ENCODE measurements at places on chromosomes 5 and 9.

- DNase-seq: no peak
Observed at GRCh38 chr5:133048993-133049725, 2.7 kb upstream of the HSPA4 start.

DNA sequence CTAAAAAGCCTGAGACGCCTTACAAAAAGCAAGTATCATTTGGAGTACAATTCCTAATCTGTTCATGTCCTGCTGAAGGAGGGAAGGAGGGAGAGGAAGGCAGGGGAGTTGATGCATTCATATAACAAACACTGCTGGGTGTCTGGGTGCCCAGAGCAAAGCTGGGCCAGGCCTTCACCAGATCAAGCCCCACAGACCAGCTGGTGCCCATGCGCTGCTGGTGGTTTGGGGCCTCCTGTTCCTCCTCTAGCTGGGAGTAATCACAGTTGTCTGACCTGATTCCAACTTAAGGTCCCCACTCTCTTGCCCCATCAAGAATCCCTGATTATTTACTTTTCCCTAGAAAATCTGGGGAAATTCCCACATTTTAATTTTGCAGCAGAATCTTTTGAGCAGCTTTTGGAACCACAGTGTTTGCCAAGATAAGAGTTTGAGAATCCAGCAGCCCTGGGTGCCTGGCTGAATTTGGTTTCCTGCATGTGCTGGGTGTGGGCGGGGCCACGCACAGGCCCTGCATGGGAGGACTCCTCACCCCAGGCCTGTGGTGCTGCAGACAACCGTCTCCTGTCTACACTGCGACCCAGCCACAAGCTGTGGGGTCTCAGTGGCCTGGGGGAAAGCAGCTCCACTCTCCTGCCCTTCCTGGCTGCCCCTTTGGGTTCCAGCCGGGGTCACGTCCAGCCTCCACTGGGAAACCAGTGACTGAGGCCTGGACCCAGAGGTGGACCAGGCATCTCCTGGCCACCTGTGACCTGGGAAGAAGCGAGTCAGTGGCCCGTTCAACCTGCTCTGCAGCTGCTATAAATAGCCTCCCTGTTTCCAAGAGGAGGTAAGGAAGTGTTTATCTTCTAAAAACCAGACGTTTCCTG, 47.5 kb downstream of the NEURL1B start:
- no peak for DNase-seq

- no peak for DNase-seq
Observed at GRCh38 chr9:133430244-133430643, 8.1 kb downstream of the ADAMTS13 start.

DNA sequence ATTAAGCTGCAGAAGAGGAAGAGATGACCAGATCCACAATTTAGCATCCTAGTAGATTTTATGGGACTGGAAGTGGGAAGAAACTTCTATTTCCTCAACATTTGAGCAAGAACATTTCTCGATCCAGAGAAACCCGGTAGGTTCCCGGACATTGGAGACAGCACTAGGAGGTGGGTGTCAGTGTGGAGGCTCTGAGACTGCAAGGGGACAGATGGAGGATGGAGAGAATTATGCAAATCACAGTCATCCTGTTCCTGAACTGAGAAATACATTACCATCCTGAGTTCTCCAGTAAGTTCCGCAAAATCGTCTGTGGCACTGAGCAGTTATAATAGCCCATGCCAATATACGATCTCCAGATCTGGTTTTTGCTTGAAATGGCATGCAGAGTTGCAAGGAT, 25.6 kb downstream of the GLDC start:
- no peak for DNase-seq

- no peak for DNase-seq
Observed at GRCh38 chr5:8865266-8865665, 680.6 kb downstream of the SEMA5A start.

DNA sequence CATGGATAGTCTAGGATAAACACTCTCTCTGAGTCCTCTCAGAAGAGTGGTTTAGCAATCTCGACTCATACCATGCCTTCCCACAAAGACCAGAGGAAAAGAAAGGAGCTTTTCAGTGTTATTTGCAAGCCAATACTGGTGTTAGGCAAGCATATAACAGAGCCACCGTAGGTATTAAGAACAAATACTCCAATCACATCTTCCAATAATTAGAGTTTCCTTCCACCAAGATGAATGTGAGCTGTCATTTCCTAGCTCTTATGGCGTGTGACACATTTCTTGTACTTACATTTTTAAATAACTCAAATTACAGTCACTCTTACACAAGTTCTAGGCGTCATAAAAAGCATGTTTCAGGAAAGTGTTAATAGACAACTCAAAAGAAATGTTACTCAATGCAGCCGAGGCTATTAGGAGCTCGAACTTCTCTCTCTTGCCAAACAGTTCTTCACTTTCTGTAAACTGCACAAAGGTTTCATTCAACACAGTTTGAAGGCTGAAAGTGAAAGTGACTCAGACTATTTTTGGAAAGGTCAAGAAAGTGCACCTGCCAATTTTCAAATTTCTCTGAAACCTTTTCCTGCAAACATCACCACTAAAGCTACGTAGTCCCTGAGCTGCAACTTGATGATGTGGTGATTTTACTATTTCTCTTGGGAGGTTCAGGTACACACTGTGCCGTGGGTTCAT, 153.8 kb downstream of the AUH start:
- no peak for DNase-seq

- no peak for DNase-seq
Observed at GRCh38 chr5:157772127-157772526, 28.6 kb downstream of the LSM11 start.

- no peak for DNase-seq
Observed at GRCh38 chr5:74179701-74180100, 460.8 kb downstream of the ENC1 start.

- DNase-seq: no peak
Observed at GRCh38 chr5:68000805-68001204, 214.8 kb upstream of the PIK3R1 start.

DNA sequence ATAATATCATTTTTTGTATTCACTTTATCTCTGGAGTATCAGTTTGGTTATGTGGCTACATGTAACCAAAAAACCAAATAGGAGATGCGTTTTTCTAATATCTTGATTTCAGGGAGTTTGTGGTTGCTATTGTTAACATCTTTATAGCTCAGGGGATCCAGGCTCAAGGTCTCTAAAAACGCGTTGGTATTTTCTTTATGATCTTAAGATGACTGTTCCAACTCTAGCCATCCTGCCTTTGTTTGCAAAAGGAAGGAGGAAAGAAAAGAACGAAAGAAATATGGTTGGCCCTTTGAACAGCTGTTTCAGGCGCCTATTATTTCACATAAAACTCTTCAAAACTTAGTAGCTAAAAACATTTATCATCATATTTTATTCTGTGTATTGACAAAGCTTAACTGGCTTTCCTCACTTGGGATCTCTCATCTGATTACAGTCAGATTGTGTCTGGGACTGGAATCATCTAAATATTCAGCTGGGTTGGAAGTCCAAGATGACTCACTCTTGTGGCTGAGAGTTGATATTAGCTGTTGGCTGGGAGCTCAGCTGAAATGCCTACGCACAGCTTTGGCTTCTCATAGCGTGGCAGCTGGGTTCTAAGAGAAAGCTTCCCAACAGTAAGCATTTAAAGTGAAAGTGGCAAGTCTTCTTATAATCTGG, 60.1 kb downstream of the FAM174A start:
- DNase-seq: no peak

DNA sequence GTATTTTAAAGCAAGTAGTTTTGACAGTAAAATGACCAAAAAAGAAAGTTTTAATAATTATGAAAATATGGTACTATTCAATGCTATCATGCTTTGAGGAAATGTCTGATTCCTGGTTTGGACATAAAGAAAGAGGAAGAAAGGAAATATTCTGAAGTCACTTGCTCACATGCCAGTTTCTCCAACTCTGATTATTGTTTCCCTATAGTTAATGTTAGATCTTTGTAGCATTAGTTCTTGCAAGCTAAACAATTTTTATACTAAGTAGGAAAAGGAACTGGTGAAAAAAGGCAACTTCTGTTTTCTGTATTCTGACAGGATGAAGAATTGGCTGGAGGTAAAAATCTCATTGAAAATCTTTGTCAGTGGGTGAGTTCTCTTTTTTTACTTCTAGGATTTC, 119.5 kb downstream of the YTHDC2 start:
- DNase-seq: no peak

DNA sequence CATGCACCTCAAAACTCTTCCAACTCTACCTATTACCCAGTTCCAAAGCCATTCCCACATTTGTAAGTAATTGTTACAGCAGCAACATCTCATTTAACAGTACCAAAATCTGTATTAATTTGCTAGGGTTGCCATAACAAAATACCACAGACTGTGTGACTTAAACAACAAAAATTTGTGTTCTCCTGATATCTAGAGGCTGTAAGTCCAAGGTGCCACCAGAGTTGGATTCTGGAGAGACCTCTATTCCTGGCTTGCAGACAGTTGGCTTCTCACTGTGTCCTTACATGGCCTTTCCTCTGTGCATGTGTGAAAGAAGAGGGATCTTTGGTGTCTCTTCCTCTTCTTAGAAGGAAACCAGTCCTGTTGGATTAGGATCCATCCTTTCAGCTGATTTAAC, 203.8 kb upstream of the PIK3R1 start:
- DNase-seq: no peak

DNA sequence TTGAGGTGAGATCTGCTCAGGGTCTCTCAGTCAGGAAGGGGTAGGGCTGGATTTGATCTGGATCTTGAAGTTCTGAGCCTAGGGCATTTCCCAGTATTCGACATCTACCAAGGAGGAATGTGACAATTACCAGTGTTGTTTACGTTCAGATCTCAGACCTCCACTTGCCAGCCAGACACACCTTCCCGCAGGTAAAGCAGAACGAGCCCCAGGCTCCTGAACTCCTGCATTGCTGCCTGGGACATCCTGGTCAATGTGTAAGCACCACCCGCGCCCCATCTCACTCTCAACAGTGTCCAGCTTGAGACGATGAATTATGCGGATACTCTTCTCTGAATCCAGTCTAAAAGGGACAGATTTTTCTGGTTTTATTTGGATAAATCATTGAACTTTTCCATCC, 56.7 kb upstream of the PTCH1 start:
- no peak for DNase-seq

- DNase-seq: no peak
Observed at GRCh38 chr5:165108809-165109208, 1603.4 kb downstream of the MAT2B start.

DNA sequence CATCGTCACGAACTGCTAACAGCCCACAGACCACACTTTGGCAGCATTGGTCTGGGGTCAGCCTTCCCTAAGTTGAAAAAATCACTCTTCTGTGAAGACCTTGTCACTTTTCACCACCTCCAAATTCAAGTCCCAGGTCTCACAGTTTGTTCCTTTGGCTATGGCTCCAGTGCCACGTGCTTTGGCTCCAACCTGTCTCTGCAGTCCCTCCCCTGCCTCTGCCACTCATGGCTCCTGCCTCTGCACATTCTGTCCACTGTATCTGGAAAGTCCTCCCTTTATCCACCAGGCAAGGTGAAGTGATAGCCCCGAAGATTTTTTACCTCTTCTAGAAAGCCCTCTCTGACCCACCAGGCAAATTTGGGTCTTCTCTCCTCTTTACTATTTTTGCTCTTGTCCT, 5.3 kb downstream of the CKMT2 start:
- no peak for DNase-seq

DNA sequence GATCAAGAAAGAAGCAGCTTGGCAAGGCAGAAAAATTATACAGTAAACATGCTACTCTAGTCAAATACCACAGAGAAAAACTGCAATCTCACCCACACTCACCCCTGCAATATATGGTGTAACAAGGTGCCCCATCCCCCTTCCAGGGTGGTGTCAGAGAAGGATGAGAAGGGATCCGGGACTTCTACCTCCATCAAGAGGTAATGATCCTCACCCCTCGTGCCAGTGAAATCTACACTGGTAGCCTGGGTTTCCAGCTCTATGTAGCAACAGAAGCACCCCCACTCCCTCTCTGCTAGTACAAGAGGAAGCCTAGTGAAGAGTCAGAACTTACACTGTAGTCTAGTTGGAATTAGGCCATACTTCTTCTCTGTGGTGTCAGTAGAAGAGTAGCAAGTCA, 18.9 kb downstream of the SLCO4C1 start:
- DNase-seq: no peak

DNA sequence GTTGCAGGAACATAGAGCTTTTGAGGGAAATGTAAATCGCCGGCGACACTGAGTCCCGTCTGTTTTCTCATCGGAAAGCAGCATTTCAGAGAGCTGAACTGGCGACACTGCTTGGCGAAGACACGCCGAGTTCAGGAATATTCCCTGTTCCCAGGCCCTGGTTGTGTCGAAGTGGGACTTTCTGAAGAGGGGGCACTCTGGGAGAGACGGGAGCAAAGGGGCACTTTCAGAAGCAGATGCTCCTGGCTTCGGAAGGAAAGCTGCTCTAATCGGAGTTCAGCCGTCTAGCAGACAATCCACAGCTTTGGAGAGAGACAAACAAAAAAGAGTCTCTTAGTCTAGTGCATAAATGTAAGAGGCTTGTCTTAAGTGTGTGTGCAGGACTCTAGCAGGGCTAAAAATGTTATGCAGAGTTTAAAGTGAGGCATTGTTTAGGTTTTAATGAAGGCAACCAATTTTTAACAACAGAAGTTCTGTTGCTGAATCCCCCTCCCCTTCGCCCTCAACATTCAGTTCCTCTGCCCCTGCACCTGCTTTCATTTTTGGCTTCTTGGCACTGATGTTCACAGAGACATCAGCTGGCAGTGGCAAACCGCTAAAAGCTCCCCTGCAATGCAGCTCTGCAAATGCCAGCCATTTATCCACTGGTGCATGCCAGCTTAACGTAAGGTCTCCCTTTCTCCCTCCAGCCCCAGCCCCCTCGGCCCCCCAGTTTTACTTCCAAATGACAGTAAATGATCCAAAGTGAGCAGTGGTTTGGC, 289.5 kb upstream of the MPDZ start:
- no peak for DNase-seq

DNA sequence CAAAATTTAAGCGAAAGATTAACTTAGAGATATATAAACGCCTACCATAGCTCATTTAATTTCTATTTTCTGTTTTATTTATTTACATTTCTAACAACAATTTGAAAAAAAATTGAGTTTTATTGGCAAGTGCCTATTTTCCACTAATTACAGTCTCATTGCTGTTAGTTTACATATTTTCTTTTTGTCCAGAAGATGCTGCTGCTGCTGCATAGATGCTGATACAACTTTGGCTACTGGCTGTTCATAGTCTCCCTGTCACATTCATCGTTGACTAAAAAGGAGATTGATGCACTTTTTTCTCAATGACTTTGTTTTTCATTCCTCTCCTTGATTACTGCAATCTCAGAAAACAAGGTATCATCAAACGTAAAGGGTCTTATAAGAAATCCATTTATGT, 235.4 kb downstream of the CDH9 start:
- no peak for DNase-seq

DNA sequence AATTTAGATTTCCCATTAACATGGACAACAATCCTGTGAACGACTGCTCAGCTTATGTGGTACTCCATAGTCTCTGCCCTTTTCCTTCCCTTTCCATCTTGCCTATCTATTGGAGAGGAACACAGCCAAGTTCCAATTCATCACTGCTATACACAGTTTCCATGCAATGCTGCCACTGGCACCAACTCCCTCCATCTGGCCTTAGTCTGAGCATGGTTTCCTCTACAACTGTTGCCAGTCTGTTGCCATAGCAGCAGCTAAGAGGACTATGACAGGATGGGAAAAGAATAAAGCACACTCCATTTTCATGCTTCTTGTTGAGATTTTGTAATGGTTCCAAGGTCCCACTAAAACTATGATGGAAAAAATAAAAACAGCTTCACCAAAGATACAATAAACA, 189.0 kb downstream of the HCN1 start:
- DNase-seq: no peak
